ENCODE measurements at places on chromosomes 2 and 18.

DNA sequence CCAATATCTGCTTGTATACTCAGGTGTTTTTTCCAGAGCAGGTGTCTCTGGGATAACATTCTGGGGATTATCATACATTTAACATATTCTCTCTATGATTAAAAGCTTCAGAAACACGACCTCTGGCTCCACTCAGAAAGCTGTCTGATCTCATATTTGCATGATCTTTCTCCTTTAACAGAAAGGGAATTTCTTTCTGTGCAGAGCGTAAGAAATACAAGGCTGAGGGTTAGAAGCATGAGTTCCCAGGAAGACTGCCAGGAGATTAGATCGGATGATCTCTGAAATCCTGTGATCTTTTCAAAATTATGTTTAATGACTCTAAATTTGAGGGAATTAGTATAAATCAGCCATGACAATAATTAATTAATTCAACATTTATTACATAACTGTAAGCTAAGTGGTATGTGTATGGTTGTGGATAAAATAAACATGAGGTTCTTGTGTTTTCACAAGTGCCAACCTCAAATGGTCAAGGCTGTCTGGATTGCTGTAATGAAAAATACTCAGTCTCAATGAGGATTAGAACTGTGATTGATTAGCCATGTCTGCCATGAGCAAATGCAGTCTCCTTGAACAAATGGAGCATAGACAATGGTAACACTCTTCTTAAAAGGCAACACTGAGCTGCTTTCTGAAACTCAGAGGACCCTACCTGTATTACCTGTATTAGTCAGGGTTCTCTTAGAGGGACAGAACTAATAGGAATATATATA, 304.9 kb downstream of the STK39 start:
- no peak for DNase-seq

GRCh38 chr2:157528963-157529751, 85.3 kb upstream of the CYTIP start:
- DNase-seq: no peak

DNA sequence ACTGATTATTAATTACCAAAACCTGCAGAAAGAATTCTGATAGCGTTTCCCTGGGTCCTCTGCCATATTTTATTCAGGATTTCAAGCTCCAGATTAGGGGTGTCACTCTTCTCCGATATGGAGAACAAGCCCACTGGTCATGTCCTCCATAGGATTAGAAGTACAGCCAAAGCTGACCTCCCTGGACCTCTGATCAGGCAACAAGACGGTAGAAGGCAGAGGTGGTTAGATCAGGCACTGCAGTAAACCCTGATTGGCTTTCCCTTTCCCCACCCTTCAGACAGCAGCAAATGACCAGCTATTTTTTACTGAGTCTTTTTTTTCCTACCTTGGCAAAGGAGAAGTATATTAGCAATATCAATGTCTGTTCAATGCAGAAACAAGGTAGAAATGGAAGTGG, 37.7 kb downstream of the SPC25 start:
- DNase-seq: no peak

GRCh38 chr2:202261531-202261930, 4.0 kb upstream of the NOP58 start:
- no peak for DNase-seq

- DNase-seq: no peak
Measured at GRCh38 chr2:242052421-242052820, 182.9 kb downstream of the RTP5 start.

DNA sequence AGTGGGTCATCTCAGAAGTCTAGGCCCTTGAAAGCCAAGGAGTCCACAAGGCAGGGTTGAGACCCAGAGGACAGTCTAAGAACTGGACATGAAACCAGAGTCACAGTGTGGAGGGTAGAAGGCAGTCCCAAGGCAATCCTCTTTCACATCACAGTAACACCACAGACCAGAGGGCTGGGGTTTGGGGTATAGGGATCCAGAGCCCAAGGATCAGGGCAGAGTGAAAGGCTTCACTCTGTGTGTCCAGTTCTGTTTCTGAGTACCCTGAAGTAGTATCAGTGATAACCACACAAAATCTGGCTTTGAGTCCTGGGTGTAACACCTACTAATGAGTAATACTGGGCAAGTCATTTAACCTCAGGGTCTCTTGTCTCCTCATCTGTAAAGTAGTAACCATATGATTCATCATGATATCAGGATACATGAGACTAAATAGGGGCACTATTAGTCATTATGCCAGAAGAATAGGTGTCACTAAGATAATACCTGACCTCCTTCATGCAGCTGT, 91.0 kb downstream of the ICA1L start:
- no peak for DNase-seq

- DNase-seq: no peak
Measured at GRCh38 chr2:12451726-12452125, 265.0 kb upstream of the TRIB2 start.

DNA sequence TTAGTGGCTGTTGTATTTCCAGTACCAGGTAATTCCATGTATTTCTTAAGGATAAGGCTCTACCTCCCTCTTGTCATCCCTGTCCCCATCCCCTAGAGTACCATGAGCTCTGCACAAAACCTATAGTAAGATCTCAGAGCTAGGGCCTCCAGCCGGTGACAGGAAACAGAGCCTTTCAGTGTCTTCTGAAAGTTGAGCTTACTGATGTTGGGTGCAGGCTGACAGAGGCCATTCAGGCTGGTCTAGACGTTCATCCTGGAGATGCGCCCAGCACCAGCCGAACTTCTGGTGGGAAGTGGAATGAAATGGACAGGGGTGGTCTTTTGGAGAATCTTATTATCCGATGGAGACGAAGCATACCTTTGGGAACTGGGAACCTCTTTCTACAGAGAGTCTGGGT, 16.7 kb upstream of the LYPD6B start:
- DNase-seq: no peak

- DNase-seq: no peak
Measured at GRCh38 chr2:8587251-8587791, 94.5 kb upstream of the ID2 start.

GRCh38 chr18:48030616-48031480, 100.4 kb upstream of the SMAD2 start:
- no peak for DNase-seq

DNA sequence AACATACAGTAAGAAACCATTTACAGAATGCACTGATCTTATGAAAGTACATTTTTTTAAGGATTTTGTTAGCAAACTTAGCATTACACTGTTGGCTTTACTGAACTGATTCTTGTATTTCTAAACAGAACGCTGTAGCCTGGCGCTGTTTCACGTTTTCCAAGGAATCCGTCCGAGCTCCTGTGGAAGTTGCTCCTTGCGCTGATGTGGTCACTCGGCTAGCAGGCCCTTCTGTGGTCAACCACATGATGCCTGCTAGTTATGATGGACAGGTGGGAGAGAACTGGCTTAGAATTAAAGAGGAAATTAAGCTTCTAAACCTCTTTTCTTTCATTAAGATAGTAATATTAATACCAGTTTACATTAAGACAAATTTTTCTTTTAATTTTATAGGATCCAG, 76.8 kb downstream of the CEP192 start:
- no peak for DNase-seq

DNA sequence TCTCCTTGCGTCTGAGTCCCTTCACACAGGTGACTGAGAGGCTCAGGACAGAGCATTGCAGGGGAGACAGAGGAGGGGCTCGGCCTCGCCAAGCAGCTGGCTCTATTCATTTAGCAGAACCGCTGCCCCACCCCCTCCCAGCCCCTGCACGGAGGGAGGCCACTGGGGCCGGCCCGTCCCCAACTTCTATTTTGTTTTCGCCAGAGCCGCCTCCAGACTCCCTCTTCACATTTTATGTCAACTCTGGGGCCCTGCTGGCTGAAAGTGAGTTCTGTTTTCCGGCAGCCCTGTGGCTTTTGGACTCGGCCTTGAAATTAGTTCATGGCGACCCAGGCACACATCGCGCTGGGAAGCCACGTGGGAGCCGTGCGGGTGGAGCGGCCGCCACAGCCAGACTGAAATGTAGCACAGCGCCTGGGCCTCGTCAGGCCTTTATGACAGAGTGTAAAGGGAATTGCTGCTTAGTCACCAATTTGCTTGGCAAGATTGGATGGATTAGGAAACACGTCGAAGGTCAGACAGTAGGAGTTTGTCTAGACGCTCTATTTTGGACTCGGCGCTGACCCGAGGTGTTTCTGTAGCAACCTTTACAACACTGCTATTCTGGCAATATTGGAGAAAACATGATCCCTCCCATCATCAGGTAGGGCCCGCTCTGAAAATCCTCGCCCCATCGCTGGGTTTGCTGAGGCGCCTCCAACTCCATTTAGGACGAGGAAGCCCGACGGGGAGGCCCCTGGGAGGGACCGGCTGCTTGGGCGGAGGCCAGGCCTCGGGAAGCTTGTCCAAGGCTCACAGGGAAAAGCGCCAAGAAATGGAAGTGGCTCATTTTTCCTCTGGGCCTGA, 90.7 kb upstream of the CTDP1 start:
- no peak for DNase-seq

DNA sequence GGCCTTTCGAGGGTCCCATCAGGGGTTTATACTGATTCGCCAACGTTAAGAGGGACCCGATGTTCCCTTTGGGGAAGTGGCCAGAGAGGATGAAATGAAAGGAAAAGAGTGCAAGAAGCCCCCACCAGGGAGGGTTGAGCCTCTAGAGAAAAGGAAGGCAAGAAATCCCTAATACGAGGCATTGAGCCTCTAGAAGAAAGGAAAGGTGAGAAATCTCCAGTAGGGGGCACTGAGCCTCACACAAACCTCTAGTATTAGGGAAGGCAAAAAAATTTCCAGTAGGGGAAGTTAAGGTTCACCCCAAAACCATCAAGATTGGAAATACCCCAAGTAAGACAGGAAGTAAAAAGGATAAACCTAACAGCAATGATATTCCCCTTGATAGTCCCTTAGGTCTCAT, 9.8 kb upstream of the SAP130 start:
- DNase-seq: no peak

DNA sequence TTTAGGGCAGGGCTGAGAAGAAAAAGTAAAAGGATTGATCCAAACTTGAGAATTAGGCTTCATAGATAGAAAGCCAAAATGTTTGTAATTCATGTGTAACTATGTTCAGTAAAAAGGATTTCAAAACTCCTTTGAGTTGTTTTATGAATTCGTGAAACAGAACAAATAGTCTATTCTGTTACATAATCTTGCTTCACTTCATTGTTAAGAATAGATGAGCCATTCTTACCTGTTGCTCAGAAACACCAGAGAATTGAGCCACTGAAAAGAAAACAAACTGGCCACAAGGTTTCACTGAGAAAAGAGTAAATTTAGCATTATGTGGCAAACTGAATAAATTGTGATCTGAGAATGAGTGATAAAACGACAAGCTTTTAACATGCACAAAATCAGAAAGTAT, 4.5 kb upstream of the ITPRID2 start:
- no peak for DNase-seq

- no peak for DNase-seq
Measured at GRCh38 chr2:5548991-5549715, 143.0 kb upstream of the SOX11 start.

DNA sequence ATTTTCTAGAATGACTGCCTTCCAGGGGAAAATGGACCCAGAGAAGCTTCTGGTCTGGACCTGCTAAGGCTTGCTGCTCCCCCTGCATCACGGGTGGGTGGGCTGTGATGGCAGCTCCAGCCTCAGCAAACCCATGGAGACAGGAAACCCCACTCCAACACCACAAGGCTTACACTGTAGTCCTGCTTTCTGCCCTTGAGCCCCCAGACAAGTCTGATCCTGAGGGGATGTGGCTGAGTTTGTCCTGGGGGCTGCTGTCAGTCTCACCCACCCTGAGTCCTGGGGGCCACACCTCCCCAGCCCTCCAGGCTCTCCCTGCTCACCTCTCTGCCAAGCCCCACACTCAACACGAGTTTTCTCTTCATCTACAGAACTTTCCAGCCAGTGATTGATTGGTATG, 279.4 kb downstream of the EIPR1 start:
- DNase-seq: no peak

Measured in stimulated activated CD8-positive, alpha-beta memory T cell treated with anti-CD3 and anti-CD28 coated beads, Interleukin-2, amount 100 ng/mL, for 1 hour (primary cell).